NK-92 treated with Interleukin-12 subunit alpha and Interleukin-12 subunit beta, amount 100 ng/mL, for 24 hours (cell line): ENCODE measurements at places on chromosomes 7 and 10.

DNA sequence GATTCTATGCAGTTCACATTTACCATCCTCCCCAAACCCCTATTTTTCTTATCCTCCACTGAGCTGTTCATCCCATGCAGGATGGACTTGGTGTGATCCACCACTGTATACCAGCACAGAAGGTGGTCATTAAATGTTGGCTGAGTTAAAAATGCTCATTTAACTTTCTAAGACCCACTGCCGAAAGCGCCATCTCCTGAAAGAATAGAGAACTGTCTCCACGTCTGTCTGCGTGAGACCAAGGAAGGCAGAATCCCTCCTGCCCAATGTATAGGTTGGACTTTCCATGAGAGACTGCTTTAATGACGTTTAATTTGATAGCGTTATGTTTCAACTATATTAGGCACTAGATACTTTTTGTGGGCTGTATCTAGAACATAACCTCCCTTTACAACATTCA, 124.3 kb downstream of the GPAM start:
- DNase-seq = no peak

GRCh38 chr10:116781370-116781884, 39.1 kb upstream of the HSPA12A start:
- no peak for DNase-seq

DNA sequence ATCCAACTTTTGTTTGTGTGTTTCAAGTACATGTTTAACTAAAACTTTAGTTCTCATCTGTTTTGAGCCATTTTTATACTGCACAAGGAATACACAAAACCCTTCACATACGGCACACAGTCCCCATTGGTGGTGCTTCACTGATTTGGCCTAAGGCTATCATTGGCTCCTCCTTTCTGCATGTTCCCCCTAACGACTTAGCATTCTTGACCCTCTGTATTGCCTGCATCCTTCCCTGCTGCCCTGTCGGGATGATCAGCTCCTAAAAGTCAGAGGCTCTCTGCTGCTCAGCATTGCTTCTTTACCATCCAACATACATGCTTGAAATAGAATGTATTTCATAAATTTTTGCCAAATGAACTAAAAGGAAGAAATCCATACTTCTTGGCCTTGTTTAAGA, 111.4 kb upstream of the ABCB5 start:
- DNase-seq = no peak

- no peak for DNase-seq
Measured at GRCh38 chr7:84336303-84336702, 141.7 kb upstream of the SEMA3A start.

- no peak for DNase-seq
Measured at GRCh38 chr10:49023752-49024151, 84.1 kb upstream of the LRRC18 start.

- DNase-seq = no peak
Measured at GRCh38 chr10:106000721-106001120, 1163.8 kb downstream of the SORCS1 start.

GRCh38 chr10:9508606-9509005, 1454.1 kb downstream of the GATA3 start:
- no peak for DNase-seq
